ENCODE measurements at places on chromosomes 6 and 20.

DNA sequence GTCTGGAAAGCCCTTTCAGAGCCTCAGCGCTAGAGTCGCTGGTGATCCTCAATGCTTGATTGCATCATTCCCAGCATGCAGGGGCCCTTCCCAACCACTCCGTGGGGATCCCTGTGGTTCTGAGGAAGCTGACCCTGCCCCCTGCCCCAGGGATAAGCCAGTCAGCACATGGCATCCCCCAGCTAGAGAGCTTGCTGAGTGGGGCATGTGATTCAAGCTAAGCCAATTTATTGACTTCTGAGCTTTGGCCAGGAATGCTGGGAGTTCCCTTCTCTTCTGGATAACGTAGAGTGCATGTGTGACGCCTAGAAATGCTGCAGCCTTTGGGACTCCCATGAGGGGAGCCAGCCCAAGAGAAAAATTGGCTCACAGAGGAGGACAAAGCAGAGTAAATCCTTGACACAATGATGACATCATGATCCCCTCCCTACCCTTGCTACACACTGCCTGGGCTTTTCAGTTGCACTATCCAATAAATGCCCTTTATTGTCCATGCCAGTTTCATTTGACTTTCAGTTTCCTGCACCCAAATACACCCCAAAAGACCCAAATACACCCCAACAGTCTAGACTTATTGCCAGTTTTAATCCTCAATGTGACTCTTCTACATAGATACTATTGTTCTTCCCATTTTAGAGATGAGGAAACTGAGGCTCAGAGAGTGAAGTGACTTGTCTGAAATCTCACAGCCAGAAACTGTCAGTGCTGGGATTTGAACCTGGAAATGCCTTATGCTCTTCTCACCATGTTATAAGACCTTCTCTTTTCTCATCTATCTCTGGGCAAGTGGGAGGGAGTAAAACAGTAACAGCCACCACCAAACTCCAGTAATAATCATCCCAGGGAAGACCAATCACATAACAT is 34.3 kb downstream of the KCNB1 start:
- no peak for DNase-seq

GRCh38 chr6:152529369-152529768 is 107.8 kb downstream of the SYNE1 start:
- no peak for DNase-seq

DNA sequence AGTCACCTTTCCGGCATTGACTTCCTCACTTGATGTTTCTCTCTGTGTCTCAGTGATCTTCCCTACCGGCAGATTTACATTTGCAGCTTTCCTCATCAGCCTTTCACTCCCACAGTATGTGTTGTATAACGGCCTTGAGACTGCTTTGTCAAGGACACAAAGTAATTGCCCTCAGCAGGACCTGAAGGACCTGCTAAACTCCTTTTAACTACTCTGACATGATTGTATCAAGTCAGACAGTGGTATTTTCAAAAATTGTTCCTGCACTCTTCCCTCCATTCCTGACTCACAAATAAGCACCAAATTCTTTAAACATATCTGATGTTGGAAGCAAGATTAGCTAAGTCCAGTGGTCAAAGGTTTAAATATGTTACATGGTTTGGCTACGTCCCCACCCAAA is 62.4 kb downstream of the PDE10A start:
- DNase-seq = no peak

- DNase-seq = no peak
These were observed 78.8 kb downstream of the ADGRG6 start for GRCh38 chr6:142380626-142381025.

DNA sequence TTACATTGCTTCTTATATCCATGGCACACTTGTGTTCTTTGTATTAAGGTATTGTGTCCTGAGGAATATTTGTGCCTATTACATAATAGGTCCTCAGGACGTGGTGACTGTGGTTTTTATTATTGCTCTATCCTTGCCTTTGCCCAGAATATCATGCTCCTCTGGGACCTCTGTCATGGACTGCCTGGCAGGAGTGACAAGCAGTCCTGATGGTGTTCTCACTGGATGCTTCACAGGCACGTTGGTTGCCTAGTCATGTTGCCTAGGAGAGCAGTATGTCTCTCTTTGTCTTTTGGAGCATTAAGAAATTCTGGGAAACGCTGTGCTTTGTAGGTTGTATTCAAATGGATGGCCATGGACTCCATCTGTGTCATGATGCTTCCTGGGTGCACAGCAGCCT is 24.7 kb upstream of the MROH8 start:
- no peak for DNase-seq

DNA sequence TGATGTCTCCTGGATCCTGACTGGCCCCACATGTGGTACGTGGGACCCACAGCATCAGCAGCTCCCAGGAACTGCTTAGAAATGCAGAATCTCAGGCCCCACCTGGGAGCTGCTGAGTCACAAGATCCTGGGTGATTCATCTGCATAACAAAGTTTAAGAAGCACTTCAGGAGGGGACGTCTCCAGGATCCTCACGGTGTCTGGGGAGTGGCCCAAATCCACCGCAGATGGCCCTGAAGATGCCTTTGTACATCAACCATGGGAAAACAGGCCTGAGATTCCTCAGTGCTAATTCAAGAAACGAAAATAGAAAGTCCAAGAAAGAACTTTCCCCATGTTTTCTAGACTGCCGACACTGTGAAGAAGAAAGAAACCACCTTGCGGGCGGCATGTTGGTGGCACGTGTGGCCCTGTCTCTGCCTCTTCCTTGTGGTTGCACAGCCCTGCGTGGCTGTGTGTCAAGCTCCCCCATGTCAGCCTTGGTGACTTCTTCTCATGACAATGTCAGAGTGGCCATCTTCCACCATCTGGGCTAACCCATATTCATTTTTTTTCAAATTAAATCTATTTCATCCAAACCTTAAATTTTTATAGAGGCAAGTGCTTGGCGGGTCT is 26.1 kb downstream of the RRBP1 start:
- DNase-seq = no peak

DNA sequence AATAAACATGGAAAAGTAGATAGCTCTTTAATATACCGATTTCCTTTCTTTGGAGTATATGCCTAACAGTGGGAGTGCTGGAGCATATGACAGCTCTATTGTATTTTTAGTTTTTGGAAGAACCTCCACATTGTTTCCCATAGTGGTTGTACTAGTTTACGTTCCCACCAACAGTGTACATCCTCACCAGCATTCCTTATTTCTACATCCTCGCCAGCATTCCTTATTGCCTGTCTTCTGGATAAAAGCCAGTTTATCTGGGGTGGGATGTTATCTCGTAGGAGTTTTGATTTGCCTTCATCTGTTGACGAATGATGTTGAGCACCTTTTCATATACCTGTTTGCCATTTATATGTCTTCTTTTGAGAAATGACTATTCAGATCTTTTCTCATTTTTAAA is 2.6 kb downstream of the MICA start:
- DNase-seq = no peak

DNA sequence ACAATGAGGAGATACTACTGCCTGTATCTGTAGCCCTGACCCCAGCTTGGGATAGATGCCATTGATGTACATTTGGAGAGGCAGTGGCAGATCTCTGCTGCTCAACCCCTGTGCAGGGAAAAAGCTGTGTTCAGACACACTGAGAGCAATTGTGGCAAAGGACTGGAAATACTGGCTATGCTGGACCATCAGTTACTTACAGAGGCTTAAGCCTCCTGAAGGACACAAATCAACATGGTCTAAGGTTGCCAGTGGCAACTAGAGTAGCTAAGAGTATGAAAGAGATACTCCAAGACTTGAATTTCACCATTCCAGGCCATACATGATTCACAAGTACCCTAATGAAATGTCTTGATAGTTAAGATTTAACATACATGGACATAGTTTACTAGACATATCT is 32.4 kb upstream of the ENPP4 start:
- no peak for DNase-seq

- DNase-seq = no peak
These were observed 16.1 kb downstream of the TTK start for GRCh38 chr6:80020381-80021120.

GRCh38 chr6:135002974-135003703 is 51.5 kb downstream of the HBS1L start:
- no peak for DNase-seq

DNA sequence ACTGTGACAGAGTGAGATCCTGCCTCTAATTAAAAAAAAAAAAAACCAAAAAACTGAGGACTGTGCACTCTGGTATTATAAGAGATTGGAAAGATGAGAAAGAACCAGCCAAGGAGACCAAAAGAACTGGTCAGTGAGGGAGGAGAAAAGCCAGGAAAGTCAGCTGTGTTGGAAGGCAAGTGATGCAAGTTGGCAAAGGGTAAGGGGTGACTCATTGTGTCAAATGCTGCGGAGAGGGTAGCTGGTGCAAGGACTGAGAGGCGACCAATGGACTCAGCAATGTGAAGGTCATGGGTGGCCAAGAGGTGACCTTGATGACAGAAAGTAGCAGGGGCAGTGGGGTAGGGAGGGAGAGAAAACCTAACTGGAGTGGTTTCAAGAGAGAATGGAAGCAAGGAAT is 27.4 kb upstream of the LRRN4 start:
- DNase-seq = no peak

GRCh38 chr6:167934426-167934864 is 63.0 kb upstream of the KIF25 start:
- DNase-seq = no peak

Measured in stimulated activated CD4-positive, alpha-beta T cell treated with anti-CD3 and anti-CD28 coated beads, Interleukin-1b, Interleukin-23, amount 100 ng/mL, for 4 hours (primary cell).